ENCODE measurements at places on chromosomes 2 and 18.
A peak's percentile ranks its signal among the peaks of the same experiment; 100 is the strongest.

DNA sequence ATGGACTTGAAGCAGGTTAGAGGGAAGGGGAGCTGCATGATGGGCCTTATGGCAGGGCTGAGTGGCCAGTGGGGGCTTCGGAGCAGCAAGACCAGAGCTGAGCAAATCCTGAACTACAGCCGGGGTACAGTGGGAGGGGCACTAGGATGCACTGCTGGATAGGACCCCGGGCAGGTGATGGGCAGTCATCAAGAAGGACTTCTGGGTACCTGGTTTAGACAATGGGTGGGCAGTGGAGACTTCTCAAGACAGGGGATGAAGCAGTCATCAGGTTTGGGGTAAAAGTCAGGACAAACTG, 507.4 kb upstream of the MYT1L start:
- DNase-seq, result no peak

DNA sequence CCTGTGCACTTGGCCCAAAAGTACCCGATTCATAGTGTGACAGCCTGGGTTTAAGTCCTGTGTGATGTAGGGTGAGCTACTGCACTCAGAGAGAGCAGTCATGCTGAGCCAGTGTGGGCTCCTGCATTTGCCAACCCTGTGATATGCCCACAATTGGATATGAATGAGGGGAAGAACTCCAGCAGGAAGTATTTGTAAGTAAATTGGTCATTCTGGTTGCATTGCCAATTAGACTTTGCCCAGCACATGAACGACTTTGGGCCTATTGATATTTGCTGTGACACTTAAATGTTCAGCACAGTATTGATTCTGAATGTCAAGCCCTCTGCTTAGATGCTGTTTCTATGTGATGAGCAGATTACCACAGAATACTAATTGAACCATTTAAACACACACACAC, 570.9 kb downstream of the PIK3C3 start:
- no peak for DNase-seq

DNA sequence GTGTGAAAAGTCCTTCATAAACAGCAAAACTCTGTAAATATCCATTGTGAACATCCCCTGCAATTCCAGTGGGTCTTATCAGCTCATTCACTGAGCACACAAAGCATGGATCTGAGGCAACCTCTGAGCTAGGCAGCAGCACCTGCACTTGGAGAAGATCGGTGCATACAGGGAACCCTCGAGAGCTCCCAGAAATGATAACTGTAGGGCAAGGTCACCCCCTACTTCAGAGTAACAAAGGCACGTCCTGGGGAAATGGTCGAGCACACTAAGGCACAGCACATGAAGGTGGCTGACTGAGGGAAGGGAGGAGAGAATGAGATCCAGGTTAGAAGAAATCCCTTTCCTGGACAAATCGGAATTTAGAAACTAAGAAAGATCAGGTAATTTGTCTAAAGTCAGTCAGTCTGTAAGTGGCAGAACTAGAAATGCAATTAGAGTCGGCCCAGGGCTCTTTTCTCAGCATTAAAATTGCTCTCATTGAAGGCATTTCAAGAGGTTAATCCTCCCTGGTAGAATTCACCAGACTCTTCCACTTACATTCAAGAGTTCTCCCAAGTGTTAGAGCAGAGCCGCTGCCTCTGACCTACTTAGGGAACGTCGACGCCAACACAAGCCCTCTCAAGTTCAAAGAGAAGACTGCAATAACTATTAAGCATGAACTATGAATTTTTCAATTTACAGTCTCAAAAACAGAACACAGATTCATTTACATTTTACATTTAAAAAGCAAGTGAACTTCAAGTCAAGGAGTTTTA, 45.9 kb downstream of the PXDN start:
- no peak for DNase-seq

GRCh38 chr18:58866773-58867150, 2.1 kb downstream of the ZNF532 start:
- no peak for DNase-seq

DNA sequence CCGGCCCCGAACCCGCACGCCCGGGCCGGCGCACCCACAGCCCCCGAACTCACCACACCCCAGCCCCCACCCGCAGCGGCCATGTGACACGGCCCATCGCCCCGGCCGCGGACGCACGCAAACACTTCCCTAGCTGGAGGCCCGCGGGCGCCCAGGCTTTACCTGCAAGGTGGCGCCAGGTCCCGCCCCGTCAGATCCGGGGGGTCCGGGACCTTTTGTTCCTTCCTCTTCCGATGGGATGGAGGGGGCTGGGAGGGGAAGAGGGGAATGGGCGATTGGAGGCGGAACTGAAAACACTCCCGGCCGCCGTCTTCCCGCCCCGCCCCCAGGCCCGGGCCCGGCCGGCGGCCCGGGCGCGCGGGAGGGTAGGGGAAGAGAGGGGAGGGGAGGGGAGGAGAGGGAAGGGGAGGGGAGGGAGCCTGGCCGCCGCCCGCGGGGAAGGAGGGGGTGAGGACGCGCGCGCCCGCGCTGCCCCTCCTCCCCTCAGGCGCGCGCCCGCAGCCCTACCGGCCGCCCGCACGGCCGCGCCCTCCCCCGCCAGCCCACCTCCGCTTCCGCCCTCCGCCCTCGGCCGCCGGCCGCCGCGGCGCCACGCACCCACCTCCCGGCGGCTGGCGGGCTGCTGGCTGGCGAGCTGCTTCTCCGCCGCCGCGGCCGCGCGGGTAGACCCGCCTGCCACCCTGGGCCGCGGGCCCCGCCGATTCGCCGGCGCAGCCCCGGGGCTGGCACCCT, at the start of gene SMAD2:
Gene SMAD2, minus strand, starts transcription at position 461 of the 732 bp plus-strand sequence. CDS start 33,903 bp downstream, outside the sequence.
- peak; percentile 80 for DNase-seq

DNA sequence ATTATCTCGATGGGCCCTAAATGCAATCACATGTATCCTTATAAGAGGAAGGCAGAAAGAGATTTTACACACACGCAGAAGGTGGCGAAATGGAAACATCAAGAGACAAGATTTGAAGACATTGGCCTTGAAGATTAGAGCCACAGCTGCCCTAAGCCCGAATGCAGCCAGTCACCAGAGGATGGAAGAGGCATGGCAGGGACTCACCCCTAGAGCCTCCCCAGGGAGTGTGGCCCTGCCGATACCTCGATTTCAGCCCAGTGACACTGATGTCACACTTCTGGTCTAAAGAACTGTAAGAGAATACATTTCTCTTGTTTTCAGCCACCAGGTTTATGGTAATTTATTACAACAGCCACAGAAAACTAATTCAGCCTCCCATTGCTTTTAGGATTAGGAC, 17.4 kb downstream of the TTC39C start:
- DNase-seq, result no peak

DNA sequence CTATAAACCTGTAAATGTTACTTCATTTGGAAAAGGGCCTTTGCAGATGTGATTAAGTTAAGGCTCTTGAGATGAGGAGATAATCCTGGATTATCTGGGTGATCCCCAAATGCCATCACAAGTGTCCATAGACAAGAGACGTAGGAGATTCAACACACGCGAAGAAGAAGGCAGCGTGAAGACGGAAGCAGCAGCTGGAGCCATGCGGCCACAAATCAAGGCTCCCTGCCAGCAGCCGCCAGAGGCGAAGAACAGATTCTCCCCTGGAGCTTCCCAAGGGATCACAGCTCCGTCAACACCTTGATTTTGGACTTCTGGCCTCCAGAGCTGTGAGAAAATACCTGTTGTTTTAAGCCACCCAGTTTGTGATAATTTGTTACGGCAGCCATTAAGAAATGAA, 11.0 kb upstream of the VAPA start:
- no peak for DNase-seq

DNA sequence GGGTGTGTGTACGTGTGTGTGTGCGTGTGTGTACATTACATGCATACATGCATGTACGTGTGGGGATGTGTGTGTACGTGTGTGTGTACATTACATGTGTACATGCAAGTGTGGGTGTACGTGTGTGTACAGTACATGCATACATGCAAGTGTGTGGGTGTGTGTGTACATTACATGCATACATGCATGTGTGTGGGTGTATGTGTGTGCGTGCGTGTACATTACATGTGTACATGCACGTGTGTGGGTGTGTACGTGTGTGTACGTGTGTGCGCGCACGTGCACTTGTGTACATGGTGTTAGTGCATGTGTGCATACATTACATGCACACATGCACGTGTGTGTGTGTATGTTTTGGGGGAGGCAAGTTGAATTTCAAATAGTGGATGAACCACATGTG, 300.6 kb downstream of the CELF4 start:
- DNase-seq, result no peak

GRCh38 chr2:64686283-64686956, 32.7 kb upstream of the SERTAD2 start:
- no peak for DNase-seq

DNA sequence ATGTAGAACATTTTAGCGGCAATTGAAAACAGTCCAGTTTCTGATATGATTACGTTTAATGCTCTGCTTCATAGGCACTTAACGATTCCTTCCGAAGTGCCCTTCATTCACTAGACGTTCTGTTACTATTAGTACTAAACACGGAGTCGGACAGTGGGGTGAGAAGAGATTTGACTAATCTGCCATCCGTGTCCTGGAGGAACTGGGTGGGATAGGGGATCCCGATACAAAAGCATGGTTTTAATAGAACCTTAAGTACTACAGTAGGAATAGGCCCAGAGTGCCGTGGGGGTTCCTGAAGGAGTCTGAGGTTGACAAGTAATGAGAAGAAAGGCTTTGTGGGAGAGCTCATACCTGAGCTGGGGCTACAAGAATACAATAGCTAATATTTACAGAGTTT, 631 bp downstream of the MORN2 start:
- no peak for DNase-seq

DNA sequence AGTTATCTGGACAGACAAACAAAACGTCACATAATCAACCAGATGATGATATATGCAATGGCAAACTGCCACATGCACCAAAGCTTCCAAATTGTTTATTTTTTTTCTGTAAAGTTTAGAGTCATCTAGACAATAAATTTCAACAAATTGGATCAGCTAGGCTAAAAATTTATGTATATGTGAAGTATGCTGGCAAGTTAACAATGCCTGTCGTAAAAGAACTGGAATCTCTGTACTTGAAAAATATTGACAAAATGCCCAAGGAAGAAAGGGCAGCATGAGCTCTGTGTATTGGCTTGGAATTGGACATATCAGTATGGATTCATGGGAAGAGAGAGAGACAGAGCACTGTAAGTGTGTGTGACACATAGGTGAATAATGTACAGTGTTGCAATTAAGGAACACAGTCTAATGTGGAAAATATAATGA, 309.8 kb downstream of the ERBB4 start:
- no peak for DNase-seq

DNA sequence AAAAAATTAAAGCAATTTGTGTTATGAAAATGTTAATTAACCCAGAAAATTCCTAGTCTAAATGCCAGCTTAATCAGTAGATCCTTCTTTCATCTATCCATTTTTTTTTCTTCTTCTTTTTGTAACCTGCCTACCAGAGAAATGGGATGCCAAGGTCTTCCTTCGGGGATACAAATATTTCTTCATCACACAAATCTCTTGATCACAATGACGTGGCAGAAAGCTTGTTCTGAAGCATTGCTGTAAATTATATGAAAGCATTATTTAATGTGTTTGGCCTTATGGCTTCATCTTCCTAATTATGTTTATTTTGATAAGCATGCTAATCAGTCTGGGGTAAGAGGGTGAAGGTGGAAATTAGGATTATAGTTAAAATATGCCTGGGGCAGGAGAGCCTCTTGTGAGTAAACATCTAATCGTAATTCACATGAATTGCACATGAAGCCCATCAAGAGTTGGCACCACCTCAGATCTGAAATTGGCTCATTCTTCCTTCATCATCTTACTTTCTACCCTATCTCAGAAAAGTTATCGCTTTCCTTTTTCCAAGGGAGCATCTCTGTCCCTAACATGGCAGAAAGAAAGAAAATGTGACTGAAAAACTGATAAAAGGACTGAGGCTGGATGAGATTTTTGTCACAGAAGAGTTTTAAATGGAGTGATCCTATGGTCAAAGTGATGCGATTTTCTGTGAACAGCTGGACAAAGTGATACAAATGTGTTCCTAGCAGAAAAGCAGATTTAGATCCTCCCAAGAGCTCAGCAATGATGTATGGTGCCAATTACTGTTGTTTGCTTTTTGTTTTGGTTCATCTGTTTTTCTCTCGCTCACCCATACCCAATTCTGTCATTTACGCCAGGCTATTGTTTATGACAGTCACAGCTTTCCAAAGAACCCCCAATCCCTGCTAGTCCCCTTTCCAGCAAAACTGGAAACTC, 76.9 kb upstream of the PMAIP1 start:
- no peak for DNase-seq

- no peak for DNase-seq
Measured at GRCh38 chr2:205511221-205511620, 171.1 kb upstream of the NRP2 start.

- DNase-seq, result no peak
Measured at GRCh38 chr2:42195559-42195958, 26.4 kb downstream of the EML4 start.

- DNase-seq, result no peak
Measured at GRCh38 chr2:97707362-97708047, 5.9 kb upstream of the ZAP70 start.

DNA sequence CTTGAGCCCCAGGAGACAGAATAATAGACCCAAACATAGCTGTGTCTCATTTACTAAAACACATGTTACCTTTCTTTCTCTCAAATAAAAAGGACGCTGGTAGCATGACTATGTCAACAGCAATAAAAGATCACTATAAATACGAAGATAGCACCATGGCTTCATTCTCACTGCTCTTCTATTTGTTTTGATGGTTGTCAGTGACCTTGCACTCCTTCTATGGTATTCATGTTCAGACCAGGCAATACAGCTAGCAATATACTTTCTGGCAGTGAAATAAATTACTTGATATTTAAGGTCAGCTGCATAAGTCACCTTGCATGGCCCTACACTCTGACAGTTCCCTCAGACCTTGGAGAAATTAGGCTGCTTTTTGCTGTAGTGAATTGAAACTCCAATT, 263.2 kb upstream of the CDH7 start:
- DNase-seq, result no peak

DNA sequence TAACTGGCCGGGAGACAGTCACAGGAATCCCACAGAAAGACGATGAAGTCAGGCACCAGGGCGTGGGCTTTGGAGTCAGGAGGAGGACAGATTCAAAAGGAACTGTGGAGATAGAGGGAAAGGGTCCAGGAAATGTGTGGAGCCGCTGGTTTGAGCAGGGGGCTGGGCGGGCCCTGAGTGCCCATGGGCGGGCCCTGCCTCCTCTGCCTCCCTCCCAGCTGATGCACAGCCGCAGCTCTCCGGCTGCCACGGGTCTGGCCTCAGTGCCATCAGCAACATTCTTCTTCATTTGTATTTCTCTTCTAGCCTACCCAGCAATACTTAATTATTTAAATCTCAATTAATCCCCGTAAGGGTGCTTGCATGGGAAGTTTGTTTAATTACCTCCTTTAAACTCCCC, 432.3 kb downstream of the NBAS start:
- no peak for DNase-seq

DNA sequence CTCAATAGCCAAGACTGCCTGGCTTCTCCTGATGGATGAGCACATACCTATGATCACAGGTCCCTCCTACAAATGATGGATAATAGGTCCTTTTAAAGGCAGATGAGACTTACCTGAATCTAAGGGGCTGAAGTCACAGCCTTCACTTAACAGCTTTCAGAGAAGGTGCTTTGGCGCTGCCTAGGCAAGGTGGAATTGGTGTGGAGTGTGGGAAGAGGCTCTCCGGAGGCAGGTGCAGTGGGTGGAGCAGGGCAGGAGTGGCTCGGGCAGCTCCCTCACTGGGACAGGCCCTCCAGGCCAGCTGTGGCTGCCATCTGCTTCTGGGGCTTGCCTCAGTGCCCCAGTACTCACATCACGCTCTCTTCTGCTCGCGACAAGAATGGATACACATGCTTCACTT, 99.0 kb upstream of the TPO start:
- DNase-seq, result no peak

GRCh38 chr2:64354857-64355680, 98.9 kb upstream of the LGALSL start:
- DNase-seq, result no peak

GRCh38 chr2:1863386-1863785, 119.1 kb upstream of the PXDN start:
- no peak for DNase-seq

Data from progenitor cell of endocrine pancreas (in vitro differentiated cells).